ENCODE measurements at places on chromosomes 7 and 10.

GRCh38 chr7:38679419-38679818 lies 48.2 kb upstream of the AMPH start:
- DNase-seq = no peak

DNA sequence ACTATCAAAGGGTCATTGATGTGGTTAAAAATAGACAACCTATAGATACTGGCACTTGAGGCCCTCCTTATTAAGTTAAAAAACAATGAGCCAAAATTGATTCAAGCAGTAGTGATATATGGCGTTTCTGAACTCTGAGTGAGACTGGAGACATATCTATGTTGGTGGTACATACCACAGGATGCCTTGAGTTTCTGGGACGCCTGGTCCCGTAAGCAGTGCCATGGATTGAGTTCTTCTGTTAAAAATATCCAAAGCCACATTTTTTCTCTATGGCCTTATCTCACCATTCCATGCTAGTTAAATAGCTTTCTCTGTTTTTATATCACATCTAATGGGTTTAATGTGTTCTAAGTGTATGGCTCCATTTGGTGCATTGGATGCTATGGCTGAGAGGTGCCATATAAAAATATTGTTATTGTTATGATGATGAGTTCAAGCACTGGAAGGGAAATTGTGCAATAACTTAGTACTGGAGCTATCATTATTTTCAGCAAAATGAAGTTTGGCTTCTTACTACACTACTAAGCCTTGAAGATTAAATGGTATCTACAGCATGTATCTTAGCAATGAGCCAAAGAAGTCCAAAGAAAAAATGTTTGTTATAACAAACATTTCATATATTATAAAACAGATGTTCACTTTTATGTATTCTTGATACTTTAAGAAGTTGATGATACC lies 713.9 kb downstream of the SUGCT start:
- no peak for DNase-seq

- no peak for DNase-seq
Measured at GRCh38 chr7:73613954-73614735, 10.2 kb downstream of the MLXIPL start.

DNA sequence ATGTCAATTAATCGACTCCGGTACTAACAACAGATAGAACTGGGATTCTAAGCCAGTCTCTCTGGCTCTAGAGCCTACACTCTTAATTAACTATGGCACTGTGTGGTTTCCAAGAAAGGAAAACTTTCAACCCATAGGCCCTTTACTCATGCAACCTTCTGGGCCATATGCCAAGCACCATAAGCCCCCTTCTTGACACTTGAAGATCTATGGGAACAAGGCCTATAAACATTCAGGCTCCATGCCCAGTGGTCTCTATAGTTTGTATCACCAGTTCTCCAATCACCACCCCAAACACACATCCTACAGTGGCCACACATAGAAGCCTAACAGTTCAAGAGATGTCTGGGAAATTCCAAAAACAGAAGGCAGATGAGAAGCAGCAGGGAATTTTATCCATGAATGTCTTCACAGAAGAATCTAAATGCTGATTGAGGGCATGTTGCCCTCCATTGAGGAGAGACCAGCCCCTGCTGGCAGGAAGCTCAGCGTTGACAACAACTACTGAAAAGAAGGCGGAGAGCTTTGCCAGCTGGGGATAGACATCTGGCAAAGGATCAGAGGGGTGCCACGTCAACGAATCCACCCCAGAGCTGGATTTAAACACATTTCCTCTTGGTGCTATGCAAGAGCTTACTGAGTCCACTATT lies 64.4 kb downstream of the GRM3 start:
- DNase-seq = no peak

DNA sequence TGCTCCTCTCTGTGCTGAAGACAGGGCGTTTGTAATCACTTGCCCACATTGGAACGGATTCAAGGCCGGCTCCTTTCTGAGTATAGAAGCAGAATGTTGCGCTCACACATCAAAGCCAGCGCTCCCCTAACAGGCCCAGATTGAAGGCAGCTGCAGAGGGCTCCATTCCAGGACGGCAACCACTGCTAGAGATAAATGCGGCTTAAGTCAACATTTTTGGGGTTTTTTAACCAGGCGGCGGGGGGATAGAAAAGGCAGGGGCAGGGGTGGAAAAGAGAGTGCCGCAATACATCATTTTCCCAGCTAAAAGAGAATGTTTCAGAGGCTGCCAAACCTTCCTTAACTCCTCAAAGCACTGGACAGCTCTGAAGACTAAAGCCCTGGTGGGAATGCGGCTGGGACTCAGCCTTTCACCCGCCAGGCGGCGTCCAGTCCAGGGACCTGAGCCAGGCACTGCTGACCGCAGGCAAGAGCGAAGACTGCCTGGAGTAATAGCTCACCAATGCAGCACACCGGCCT lies 189.6 kb downstream of the TNS3 start:
- DNase-seq = no peak

- DNase-seq = no peak
Measured at GRCh38 chr7:126570845-126571244, 681.9 kb downstream of the GRM8 start.

- DNase-seq = no peak
Measured at GRCh38 chr10:132455986-132456847, 59.2 kb downstream of the PWWP2B start.

GRCh38 chr10:84188815-84189214 lies 5.5 kb upstream of the CDHR1 start:
- no peak for DNase-seq

DNA sequence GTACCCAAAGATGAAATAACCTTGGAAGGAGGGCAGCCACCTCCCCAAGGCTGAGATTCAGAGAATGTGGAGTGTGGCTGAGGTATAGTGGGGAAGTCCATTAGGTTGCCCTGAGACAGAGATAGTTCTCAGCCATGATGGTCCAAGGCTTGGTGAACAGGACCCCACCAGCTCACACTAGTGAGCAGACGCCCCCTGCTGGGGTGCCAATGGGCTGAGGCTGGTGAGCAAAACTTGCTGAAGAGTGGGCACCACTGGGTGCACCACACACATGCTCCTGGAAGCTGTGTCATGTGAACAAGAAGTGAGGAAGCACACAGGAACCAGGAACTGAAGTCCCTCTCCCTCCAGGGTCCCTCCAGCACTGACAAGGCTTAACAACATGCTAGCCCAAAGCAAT lies 8.9 kb downstream of the FBXL13 start:
- DNase-seq = no peak

DNA sequence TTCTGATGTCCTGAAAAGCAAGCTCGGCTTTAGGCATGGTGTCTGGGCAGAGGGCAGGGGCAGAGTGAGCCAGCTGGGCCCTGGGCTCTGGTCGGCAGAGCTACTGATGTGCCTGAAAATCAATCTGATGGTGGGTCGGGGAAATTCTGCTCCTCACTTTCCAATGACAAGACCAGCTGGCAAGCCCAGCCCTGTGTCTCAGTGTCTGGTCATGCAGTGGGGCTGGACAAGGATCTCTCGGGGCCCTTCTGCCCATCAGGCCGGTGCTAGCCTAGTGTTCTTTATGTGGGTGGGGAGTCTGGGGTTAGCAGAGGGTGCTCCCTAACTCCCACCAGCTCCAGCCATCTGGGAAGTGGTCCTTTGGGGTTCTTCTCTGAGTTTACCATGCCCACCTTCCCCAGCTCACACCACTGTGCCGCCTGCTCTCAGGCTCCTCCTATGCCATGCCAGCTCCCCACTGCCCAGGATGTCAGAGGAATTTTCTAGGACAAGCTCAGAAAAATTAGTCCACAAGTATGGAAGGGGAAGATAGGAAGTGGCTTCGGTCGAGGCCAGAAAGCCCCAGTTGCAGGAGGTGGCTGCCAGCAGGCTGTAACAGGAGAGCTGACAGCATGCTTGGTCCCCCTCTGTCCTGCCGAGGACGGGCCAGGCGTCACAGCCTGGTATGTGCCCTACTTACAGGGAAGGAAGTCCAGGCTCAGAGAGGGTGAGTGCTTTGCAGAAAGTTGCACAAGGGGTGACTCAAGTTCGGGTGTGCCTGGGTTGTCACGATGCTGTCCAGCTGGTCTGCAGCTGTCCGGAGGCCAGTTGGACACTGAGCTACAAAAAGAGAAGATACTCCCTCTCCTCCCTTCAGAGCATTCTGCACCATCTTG lies 135.2 kb downstream of the ADCY1 start:
- DNase-seq = no peak

DNA sequence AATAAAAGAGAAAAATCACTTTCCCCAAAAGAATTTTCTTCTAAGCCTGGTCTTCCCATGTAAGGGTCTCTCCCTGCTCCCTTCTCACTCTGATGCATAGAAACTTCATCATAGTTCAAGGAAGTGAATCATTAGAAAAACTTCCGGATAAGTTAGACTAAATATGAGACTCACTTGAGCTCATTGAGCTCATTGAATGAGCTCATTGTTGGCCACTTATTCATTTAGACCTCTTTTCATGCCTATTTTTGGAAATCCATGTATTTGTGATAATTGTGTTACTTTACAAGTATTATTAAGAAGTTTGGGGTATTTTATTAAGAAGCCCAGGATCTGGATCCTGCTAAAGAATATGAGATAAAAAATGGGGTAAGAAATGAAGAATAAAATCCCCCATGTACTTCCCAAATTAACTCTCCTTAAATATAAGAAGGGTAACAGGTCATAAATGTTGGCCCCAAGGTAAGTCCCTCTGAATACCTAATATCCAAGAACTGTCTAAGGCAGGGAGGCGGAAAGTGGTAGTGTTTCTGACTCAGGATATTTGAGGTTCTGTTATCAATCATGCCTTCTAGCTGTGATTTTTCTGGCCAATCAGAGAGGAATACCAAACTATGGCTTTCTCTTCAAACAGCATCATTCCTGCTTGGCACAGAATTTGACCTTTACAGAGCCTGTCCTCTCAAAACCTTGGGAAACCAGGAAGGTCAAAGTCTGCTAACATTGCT lies 236.5 kb upstream of the PTN start:
- DNase-seq = no peak

DNA sequence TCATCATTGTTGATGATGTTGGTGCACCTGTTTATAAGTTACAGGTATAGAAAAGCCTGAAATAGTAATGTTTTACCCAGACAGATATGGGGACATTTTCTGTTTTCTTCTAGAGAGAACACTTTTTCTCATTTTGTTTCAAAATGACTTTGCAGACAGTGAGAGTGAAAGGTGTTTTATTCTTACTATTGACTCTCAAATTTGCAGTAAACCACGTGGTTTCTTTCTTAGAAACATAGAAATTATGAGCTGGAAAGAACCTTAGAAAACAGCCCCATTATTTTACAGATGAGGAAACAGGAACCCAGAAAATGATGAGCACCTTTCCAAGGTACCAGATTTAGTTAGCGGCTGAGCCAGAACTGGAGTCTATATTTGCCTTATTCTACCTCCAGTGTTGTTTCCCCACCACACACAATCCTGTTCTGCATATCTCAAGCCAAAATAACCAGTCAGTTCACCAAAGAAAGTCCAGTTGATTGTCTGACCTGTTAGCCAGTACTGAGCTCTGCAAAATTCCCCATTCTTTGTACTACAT lies 138.9 kb upstream of the AHR start:
- DNase-seq = no peak

- DNase-seq = no peak
Measured at GRCh38 chr7:158812684-158813083, 16.6 kb downstream of the ESYT2 start.

- no peak for DNase-seq
Measured at GRCh38 chr7:104192434-104192833, 15.4 kb downstream of the ORC5 start.

DNA sequence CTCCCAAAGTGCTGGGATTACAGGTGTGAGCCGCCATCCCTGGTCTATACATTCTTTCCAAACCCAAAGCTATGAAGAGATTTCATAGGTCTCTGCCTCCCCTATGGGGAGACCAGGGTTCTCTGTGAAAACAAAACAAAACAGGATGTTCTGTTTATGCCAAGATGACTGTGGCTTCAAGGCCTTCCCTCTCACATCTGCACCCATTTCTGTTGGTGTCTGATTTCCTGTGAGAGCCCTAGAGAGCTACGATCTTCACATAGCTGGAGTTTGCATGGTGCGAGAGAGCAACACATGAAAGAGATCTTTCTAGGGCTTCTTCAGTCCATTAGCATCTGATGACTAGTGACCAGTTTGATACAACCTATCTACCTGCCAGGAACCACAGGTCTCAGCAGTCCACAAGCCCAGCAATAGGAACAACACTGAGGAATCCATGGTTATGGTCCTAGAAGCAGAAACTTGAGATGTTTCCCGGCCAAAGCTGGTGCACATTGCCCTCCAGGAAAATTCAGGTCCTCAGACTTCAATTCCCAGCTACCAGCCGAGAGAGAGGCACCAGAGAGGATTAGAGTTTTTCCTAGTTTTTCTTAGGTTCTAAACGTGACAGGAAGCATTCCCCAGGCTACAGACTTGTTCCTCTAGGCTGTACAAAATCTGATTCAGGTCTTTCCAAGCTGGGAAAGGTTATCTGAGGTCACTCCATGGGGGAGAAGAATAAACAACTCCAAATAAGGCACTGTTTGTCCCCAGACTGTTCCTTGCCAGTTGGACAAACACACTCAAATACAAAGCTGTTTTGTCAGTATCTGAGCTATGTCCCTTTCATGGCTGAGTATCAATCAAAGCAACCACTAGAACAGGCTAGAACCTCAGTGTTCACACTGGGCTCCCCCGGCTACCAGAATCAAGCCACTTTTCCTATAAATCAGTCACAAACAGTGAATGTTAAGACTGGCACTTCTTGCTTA lies 259.7 kb downstream of the CALN1 start:
- DNase-seq = no peak

- DNase-seq = peak; percentile 73
Measured at GRCh38 chr10:74589226-74589673, 237.2 kb upstream of the KAT6B start.

DNA sequence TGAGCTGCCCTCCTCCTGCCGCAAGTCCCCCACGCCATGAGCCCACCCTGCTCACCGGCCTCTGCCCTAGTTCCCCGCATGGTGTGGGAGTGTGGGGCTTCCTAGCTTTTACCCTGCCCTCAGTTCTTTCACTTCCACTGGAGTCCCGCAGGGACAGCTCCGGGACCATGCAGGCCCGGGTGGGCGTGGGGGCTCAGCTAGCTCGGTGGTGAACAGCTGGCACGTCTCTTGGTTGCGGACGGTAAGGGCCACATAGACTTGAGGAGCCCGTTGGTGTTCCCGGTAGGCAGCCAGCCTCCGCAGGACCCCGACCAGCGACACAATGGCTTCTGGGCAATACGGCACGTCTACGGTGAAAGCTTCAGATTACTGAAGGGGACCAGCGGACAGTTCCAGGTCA lies 108.9 kb upstream of the CCZ1B start:
- no peak for DNase-seq

DNA sequence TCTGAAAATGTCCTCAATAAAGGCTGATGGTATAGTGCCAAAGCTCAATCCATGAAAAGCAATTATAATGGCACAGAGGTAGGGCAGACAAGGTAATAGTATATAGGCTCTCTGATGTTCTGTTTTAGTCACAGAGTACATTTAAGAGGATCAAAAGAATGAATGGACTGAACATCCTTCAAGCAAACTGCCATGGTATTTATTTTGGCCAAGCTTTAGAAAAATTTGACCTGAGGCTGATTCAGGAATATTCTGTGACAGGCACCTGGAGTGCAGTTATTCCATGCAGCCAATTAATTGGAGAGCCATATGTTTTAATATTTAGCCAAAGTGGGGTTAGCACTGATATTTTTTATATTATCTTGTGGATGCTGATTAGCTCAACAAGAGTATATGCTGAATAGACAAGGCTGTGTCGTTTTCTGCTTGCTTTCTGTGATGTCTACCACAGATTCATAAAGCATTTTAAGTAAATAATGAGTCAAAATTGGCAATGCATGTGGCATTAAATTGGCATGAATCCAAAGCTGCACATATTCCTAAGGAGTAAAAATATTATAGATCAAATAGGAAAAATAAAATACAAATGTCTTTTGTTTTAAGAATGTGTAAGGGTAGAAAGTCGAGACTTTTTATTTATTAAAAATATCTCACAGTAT lies 177.4 kb downstream of the PCLO start:
- no peak for DNase-seq

Data from stimulated activated CD4-positive, alpha-beta T cell treated with anti-CD3 and anti-CD28 coated beads, TNF-alpha, amount 100 ng/mL, for 1 hour (primary cell).